ENCODE measurements at places on chromosomes 6 and 20.

- DNase-seq: no peak
Measured at GRCh38 chr6:103042336-103042735, 1648.8 kb downstream of the GRIK2 start.

- no peak for DNase-seq
Measured at GRCh38 chr6:17865798-17866725, 121.4 kb downstream of the KIF13A start.

DNA sequence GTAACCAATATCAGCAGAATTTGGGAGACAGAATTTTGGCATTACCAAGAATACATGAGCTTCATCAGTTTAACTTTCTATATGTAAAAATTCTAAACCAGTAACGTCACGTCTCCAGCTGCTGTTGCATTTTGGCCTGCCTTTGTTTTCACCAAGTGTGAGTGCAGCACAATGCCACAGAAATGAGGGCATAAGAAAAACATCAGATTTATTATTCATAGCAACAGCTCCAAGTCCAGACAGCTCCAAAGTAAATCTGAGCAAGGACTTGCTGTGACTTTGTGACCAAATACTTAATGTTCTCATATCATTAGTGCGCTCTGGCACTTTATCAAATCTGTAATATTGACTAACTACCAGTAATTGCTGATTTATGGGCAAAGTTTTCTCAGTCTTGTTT is 11.0 kb upstream of the FBXL4 start:
- DNase-seq: no peak

DNA sequence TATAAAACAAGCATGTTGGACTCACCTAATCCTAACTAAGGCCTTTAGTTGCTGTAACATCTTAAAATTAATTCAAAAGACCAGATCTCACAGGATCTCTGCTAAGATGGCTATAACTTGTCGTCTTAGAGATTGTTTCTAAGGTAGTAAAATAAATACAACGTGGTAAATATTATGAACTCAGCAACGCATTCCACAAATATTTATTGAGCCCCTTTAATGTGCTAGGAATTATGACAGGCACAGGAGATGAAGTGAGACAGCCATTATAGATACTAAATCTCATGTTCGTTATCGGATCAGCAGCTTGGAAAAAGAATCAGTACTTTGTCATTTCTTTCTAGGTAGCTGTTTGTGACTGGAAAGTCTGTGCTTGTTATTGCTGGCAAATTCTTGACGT is 20.9 kb upstream of the MCM3 start:
- no peak for DNase-seq

- no peak for DNase-seq
Measured at GRCh38 chr6:81696524-81696923, 56.0 kb downstream of the TENT5A start.

DNA sequence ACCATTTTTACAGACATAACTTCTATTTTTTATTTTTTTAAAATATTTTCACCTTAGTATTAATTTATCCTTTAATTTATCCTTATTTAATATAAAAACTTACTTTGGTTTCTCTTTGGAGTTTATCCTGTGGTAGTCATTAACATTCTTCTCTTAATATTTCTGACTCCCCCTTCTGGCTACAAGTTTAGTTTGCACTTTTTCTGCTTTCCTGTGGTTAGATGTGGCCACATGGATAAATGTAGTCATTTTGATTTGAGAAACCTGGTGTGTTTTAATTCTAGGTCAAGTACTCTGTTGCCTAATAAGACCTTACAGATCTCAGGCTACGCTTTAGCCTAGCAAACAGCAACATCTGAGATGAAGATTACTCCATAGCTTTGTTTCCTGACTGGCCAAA is 1187.5 kb downstream of the HACE1 start:
- DNase-seq: no peak

DNA sequence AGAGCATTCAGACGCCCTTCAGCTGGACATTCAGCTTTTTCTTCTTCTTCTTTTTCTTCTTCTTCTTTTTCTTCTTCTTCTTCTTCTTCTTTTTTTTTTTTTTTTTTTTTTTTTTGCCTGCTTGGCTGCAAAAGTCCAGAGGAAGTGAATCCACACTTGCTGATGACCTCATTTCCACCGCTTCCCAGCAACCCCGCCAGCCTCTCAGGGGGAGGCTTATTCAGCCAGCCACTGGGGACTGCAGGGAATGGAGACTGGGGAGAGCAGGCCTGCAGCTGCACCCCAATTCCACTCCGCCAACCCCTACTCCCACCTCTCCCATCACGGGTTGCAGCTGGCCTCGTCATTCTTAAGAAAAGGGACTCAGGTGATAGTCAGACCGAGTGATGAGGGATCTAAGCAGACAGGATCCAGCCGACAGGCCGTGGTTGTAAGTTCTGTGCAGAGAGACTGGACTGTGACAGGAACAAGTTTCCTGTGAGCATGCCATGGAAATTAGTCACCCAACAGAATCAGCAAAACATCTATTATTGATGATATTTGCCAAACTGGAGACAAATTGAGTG is 59.0 kb upstream of the QKI start:
- DNase-seq: no peak

DNA sequence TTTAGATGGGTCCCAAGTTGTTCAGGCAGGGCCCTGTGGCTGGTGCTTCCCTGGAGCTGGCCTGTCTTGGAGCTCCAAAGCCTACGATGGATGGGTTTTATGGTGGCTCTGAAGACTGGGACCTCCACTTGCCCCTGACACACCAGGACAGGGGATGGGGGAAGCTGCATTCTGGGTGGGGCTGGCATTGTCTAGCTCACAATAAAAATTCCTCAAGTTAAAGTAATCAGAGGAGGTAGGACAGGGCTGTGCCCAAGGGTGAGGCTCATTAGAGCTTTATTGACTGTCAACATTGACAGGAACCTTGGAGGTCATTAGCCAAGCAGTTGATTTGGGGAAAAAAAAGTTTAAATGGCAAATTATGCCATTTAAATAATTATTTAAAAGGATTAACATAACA is 35.7 kb downstream of the TFAP2C start:
- DNase-seq: no peak

DNA sequence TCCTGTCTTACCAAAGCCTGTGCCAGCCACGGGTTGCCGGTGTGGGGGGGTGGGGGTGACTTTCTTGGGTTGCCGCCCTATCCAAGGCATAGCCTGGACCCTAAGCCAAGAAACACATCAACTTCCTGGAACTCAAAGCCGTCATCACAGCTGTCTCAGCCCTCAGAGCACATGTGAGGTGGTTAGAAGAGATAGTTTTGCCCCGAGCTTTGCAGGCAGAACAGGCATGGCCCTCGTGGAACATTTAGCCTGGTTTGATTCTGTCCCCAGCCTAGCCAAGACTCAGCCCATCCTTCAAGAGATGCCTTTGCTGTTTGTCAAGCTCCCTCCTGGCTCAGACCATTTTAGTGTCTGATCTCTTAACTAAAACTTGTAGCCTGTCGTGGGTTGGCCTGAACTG is 64.9 kb downstream of the RREB1 start:
- no peak for DNase-seq

DNA sequence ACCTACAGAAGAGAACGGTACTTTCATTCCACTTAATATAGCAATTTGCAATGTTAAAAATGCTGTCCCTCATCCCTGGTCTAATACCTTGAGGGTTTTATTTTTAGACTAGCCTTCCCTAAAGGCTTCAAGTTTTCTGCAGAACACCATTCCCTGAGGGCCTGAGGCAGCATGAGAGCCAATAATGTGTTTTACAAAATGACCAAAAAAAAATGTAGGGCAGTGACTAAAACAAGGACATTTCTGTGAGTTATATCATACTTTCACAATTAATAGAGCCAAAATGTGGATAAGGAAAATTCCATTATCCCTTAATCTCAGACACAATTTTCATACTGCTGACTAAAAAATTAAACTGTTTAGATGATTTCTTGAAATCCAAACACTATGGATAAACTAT is 22.7 kb downstream of the GPR63 start:
- no peak for DNase-seq

- no peak for DNase-seq
Measured at GRCh38 chr6:5981126-5982026, 25.3 kb downstream of the NRN1 start.

DNA sequence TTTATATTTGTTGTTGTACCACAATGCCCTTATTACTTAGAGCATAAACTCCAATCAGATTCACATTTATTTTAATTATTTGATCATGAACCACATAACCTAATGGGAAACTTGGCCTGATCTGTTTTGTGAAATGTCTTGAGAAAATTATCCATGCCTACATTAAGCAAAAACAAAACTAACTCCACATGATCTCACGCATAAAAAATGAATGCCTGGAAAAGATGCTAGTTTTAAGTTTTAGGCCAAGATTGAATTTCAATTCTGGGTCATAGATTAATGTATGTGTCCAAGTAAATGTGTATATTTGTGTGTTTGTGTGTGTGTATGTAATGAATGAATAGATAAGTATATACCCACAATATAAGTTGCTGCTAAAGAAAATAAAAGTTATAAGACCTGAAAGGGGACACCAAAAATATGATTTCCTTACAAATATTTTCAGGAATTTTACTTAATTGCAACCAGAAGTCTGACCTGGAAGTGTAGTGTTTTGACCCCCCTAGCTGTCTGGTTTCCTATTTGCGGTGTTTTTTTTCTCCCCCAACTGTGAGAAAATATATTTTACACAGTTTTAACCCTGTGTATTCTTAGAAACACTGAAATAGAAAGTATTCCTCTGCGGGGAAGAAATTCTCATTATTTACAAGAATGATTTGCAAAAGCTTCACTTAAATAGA is 97.2 kb downstream of the JAG1 start:
- DNase-seq: no peak

GRCh38 chr6:78615430-78615904 is 251.9 kb upstream of the IRAK1BP1 start:
- DNase-seq: no peak

DNA sequence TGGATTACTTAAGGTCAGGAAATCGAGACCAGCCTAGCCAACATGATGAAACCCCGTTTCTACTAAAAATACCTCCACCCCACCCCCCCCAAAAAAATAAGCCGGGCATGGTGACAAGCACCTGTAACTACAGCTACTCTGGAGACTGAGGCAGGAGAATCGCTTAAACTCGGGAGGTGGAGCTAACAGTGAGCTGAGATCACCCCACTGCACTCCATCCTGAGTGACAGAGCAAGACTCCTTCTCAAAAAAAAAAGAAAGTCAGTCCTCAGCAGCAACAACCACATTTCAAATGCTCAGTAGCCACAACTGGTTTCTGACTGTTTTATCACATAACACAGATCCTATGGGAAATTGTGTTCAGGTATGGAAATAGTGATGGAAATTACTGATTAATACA is 135.3 kb downstream of the HFE start:
- no peak for DNase-seq

DNA sequence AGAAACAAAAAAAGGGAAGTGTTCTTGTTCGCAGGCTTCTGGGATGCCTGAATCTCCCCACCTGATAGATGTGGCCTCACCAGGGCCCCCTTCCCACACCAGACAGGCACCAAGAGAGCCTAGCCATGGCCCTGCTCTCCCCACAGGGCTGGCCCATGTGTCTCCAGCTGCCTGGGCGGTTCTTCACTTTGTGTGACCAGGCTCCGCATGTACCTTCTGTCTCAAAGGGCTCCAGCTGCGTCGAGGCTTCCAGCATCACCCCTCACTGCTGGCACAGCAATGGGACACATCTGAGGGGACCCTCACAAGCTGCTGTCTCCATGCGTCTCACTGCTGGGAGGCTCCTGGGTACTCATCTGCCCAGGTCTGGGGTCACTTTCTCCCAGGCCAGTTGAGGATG is 362.9 kb downstream of the ZFAND3 start:
- DNase-seq: no peak

- DNase-seq: no peak
Measured at GRCh38 chr6:148780918-148781436, 34.1 kb downstream of the UST start.

DNA sequence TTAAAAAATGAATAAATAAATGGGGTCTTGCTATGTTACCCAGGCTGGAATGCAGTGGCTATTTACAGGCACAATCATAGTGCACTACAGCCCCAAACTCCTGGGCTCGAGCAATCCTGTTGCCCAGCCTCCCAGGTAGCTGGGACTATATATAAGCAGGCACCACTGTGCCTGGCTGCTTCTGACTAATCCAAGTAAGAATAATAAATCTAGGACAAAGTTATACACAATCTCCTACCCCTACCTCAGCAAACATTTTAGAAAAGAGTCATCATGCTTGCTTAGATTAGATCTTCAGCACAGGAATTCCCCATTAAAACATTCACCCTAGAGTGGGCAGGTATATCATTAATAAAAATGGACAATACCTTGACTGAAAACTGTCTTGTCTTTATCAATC is 124.6 kb downstream of the REV3L start:
- DNase-seq: no peak

DNA sequence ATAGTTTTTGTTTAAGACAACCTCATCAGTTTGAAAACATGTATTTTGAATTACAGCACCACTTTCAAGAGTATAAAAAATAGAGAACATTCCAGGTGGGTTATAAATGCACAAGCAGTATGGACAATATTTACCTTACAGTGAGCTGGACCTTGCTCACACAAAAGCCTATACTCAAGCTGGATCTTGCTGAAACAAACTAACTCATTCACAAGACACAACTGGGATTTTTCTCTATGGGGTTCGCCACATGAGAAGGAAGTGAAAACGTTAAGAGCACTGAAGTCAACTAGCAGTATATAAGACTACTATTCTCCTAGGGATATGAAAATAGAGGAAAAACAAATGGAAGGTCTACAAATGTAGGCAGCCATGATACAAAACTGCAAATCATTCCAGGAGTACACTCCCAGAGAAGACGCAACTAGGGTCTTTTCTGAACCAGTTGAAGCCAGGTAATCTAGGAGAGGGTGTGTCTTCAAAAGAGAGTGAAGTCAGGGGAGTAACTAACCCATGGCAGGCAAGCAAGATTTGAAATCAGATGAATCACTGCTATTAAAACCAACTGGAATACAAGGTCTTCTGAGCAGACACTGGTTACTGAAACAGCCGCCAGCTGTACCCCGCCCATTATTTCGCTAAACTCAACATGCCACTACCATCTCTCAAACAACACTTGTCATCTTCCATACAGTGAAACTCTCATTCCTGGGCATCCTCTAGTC is 26.5 kb downstream of the STAU1 start:
- no peak for DNase-seq

DNA sequence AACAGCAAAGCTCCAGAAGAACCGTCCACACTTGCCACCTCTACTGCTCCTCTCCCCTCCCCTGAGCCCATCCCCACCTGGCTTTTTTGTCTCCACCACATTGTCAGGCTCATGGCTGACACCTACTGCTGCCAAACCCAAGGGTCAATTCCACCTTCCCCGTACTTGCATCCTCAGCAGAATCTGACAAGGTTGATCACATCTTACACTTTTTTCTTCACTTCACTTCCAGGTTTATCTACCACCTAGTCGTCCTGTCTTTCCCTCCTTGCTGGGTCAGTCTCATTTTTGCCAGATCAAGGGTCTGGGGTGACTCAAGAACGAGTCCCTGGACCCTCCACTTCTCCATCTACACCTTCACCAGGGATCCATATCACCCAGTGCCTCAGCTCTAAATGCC is 3.1 kb downstream of the AURKA start:
- DNase-seq: no peak

GRCh38 chr20:8118039-8118438 is 14.0 kb upstream of the PLCB1 start:
- no peak for DNase-seq
